GDM1 (cell line): ENCODE measurements at places on chromosomes 6 and 20.

DNA sequence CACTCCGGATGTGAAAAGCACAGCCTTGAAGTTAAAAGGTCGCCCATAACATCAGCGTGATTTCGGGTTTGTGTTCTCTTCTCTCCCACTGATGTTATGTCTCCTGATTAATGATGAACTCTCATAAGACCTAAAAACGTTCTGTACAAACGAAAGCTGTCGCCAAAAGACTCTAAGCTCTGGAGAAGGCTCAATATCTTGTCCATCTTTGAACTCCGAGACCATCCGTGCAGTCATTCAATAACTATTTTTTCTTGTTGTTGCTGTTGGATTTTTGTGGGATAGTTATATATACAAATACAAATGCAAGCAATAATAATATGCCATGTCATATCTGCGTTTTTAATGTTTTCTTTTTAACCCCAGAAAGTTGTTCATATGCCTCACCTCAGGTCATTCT is 291.8 kb upstream of the MARCKS start:
- DNase-seq: no peak

DNA sequence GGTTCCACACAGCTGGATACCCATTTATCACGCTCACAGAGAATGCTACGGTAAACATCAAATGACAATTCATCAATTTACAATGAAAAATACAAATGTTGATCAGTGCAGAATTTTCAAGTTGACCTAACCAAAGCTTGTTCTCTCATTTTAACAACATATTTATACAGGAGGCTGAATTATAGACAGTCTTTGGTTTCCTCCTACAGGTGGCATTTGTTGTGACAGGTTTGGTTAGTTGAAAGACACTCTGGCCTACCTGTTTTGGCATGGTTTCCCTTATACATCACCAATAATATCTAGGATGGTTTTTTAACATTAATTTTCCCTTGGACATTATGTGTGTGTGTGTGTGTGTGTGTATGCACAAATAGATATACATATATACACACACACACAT is 642.5 kb upstream of the MMS22L start:
- DNase-seq: no peak

GRCh38 chr6:11878735-11879134 is 100.1 kb upstream of the ADTRP start:
- no peak for DNase-seq

DNA sequence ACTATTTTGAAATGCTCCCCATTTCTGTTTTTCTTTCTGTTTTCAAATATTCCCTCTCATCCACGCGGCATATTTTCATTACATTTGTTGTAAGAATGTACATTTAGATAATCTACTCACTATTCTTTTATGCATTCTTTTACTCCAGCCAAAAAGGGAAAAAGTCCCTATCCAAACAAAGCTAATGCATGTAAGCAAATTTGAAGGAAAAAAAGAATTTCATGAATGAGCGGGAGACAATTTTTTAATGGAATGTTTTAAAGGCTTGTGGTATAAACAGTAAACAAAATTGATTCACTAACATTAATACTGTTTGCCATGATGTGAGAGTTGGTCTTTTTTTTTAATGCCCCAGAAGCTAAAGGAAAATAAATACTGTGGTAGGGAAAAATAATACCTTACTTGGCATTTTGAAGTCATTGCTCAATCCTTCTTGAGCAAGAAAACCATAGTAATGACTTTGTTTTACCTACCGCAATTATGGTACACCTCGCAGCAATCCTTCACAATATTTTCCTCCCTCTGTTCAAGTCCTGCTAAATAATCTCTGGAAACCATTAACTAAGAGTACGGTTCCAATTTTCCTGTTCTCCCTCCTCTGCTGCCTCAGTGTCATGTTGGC is 79.0 kb downstream of the BACH2 start:
- no peak for DNase-seq

GRCh38 chr6:7238900-7239589 is 74.0 kb downstream of the SSR1 start:
- peak; percentile 58 for DNase-seq

GRCh38 chr6:17001188-17001587 is 100.7 kb upstream of the STMND1 start:
- DNase-seq: no peak

GRCh38 chr20:23637282-23638221 is at the start of gene CST3:
Gene CST3, minus strand, starts transcription at chr20:23637955. Its CDS starts 93 bp downstream, at chr20:23637862.
- peak; percentile 77 for DNase-seq

DNA sequence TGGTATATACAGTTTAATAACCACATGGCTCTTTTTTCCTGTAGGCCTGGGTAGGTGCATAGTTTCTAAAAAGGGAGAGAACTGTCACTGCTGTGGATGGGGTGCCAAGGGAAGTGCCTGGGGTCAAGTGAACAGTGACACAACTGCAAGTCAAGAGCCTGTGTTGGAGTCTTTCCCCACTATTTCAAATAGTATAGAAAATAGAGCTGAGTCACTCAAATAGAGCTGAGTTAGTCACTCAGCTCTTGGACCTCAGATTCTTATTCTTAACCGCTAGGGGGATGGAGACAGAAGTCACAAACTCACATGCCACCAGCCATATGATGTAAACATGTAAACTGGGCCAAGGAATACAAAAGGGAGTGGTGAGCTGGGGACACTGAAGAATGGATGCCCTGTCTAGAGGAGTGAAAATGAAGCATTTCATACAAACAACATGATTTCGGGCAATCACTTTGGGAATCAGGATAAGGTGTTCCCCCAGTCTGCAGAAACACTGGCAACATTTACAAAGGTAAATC is 2.1 kb downstream of the NQO2 start:
- DNase-seq: peak; percentile 37

GRCh38 chr20:47187450-47188195 is 168.9 kb downstream of the ZMYND8 start:
- DNase-seq: no peak

DNA sequence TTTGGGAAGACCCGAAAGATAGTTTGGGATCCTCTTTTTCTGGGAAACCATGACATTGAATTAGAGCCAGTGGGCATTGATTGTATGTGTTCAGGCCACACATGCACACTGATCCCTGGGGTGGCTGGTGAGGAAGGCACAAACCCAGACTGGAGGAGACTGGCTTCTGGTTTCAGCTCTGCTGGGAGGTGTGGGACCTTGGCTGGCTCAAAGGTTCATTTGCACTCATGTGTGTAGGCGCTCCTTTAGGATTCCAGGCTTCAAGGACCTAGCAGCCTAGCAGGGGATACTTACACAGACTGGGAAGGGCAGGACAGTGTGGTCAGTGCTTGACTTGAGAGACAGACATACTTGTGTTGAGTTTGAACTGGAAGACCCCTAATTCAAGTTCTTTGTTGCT is 7.2 kb downstream of the RIN2 start:
- no peak for DNase-seq

- no peak for DNase-seq
Observed at GRCh38 chr20:16842486-16843120, 94.4 kb downstream of the OTOR start.

DNA sequence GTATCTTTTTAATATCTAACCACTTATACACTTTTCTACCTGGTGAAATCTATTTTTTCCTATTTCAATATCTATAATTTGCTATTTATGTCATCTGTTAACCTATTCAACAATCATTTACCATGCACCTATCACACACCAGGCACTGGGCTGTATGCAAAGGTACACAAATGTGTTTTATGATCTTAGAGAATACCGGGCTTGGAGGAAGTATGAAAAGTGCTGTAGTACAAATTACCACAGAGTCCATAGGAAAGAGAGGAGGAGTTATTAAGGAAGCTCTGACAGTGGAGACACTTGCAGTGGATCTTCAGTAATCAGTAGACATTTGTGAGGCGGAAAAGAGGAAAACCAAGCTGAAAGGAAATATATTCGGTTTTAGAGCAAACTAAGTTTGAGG is 96.0 kb downstream of the HIVEP2 start:
- no peak for DNase-seq

DNA sequence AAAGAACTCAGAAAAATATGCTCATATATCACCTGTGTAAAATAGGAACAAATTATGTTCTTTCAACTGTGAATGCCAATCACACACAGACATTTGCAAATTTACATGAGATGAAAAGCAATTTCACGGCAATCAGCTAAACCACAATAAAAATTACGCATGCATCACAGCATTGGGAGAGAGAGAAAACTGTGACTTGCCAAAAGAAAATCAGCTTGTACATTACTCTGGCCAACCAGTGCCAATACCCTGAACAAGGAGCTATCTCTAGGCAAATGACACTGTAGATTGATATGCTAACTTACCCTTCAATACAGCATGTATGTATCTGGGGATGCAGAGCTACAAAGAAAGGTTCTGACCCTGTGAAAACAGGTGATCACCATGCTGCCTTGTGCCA is 515.6 kb downstream of the EYS start:
- DNase-seq: no peak

GRCh38 chr6:53023323-53023722 is 28.2 kb upstream of the GSTA4 start:
- DNase-seq: no peak

DNA sequence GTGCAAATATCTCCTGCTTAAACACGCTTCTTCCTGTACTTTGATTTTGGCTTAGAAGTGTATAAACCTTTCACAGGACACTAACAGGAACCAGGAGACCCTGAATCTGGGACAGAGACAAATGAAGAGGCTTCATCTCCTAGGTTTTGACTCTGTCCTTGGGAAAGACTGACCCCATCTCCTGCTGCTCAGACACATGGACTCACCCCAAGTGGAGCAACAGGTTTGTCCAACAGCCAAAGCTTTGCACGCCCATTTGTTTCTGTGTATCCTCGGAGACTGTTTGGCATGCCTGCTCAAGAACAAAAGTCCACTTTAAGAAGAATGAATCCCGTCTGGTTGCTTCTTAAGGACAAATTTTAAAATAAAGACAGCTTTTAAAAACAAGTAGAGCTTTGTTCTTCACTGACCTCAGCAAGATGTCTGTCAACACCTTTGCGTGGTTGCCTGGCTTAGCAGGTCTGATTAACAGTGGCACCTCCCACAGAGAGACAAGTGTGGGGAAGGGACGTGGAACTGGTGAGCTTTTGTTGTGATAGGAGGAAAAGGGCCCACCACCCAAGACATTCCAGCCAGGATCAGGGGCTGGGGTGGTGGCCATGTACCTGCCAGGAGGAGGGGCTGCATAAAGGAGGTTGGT is 202.6 kb downstream of the SOD2 start:
- no peak for DNase-seq

GRCh38 chr6:4134841-4135664 is at the start of gene ECI2:
Gene ECI2, minus strand, starts transcription at chr6:4135575. Its CDS starts 15 bp downstream, at chr6:4135560.
- no peak for DNase-seq

- DNase-seq: no peak
Observed at GRCh38 chr6:132465530-132466485, 47.1 kb downstream of the STX7 start.

DNA sequence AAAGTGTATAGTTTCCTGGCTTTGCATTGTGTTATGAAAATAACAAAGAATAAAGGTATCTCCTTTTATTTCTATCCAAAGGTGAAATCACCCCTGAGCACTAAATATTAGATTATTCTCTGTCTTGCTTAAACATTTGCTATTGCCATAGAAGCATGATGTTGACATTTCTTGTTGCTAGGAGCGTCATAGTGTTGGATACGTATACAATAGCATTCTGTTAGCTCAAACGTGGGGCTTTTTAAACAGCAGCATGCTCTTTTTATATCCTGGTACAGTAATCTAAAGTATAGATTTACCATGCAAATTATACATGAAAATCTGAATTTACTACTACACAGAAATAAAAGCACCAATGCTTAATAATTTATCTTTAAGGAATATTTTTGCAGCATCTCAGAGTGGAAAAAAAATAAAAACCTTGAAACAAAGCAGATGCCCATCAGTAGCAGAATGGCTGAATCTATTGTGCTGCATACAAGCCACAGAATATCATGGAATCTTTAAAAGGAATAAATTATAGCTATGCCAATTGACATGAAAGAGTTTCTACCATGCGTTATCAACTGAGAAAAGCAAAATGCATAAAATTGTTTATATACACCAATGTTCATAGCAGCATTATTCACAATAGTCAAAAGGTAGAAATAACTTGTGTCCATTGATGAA is 9.6 kb upstream of the HSF2 start:
- DNase-seq: no peak

DNA sequence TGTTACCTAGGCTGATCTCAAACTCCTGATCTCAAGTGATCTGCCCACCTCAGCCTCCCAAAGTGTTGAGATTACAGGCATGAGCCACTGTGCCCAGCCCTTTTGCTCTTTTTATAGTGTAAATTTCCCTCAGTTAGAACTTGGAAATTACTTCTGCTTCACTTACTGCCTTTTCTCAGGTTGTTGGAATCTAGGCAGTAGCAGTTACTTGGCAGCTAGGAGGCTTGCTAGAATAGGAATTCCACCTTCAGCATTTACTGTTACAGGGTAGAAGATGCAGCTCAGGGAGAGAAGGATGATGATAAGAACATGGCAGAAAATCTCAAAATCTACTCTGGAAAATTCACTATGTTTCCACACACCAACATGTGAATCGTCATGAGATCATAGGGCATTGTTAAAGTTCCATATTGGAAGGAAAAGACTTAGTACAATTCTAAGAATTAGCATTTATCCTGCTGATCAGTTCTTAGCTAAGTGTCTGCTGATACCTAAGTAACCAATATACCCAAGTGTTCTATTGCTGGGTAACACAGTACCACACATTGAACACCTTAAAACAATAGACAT is 182.2 kb downstream of the SLC16A10 start:
- DNase-seq: no peak
